ENCODE measurements at places on chromosomes 13 and 19.

- no peak for DNase-seq
These were observed 197.1 kb downstream of the NDFIP2 start for GRCh38 chr13:79678100-79678499.

- DNase-seq, result no peak
These were observed 15.5 kb downstream of the STAP2 start for GRCh38 chr19:4322942-4323665.

- DNase-seq, result no peak
These were observed 238.6 kb downstream of the POU4F1 start for GRCh38 chr13:78364711-78365110.

DNA sequence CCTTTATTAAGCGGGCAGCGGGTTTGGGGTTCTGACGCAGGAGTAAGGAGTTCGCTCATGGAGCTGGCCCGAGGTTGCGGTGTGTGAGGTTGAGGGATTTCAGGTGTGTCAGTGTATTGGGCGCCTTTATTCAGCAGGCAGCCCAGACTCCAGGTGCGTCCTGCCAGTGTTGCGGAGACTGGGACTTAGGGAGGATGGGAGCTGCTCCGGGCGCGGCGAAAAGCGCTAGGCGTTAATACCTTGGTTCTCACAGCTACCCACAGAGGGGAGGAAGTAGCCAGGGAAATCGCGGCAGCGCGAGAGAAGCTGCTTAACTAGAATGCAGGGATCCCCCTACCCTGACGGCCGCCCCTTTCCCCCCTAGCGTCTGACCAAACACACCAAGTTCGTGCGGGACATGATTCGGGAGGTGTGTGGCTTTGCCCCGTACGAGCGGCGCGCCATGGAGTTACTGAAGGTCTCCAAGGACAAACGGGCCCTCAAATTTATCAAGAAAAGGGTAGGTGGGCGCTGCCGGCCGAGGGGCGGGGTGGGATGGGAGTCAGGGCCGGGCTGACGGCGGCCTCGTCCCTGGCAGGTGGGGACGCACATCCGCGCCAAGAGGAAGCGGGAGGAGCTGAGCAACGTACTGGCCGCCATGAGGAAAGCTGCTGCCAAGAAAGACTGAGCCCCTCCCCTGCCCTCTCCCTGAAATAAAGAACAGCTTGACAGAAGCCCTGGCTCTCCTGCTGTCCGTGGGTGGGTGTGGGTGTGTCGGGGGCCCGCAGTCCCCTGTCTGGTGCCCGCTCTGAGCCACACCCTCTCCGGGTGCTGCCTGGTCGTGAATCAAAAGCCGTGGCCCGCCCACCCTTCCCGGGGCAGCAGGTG, 1.1 kb downstream of the RPL36 start:
- peak; percentile 24 for DNase-seq

DNA sequence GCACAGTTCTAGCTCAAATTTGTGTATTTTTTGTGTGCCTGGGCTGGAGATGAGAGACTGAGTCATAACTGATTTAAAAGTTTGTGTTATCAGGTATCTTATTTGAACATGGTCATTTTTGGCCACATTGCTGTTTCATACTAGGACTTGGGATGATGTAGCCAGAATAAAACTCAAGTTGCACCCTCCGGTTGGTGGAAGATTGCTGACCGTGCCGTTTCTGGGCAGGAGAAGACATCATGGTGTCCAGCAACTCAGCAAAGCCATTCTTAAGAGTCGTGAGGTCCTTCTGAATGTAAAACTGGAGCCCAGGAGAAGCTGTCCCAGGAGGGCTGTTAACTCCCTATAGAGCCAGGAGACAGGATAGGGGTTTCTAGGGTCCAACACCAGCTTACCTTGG, 7.6 kb downstream of the CEBPG start:
- no peak for DNase-seq

GRCh38 chr13:77139306-77139705, 112.3 kb upstream of the FBXL3 start:
- no peak for DNase-seq

Measured in CD4-positive, alpha-beta T cell treated with Interferon gamma for 1 hour (primary cell).